ENCODE measurements at places on chromosomes 2 and 18.
A peak's percentile ranks its signal among the peaks of the same experiment; 100 is the strongest.

DNA sequence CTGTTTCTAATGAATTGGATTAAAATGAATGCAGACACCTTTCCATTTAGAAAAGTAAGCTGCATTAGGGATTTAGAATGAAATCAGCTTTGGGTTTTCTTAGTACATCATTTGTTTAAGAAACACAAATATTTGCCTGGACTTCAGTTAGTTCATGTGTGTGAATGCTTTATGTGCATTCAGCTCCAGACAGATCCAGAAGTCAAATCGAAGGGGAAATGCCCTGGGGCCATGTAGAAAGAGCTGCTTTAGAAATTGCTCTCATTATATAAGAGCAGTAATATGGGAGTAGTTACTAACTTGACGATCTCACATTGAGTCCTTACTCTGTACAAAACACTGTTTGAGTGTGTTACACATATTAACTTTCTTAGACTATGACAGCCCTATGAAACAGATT lies 88.0 kb upstream of the TTC39C start:
- DNase-seq = no peak

- DNase-seq = peak; percentile 95
Observed at GRCh38 chr18:28176948-28177827, at the start of gene CDH2. Gene CDH2 (minus strand): TSS chr18:28177130. CDS start chr18:28177022, 108 bp downstream.

- DNase-seq = no peak
Observed at GRCh38 chr2:241553981-241554380, 4.6 kb upstream of the BOK start.

- no peak for DNase-seq
Observed at GRCh38 chr2:18544171-18544570, 16.3 kb downstream of the RDH14 start.

- DNase-seq = peak; percentile 50
Observed at GRCh38 chr2:97712693-97713295, 582 bp upstream of the ZAP70 start.

GRCh38 chr18:71442731-71443141 lies 1101.4 kb downstream of the CBLN2 start:
- DNase-seq = no peak

DNA sequence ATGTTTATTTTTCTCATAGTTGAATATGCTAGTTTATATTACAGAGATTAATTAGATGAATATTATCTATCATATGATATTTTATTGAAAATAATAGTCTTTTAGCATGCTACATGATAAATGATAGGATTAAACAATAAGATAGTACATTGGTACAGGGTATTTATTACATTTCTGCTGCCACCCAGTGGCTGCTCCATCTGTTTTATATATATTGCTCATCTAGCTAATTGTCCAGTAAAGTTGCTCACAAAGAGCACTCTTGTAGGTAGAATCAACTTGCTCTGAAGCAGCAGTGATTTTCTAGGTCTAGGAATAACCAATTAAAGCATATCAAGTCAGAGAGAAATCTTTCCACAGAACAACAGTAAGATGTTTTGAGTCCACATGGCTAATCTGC lies 183.3 kb downstream of the ASXL3 start:
- DNase-seq = no peak

DNA sequence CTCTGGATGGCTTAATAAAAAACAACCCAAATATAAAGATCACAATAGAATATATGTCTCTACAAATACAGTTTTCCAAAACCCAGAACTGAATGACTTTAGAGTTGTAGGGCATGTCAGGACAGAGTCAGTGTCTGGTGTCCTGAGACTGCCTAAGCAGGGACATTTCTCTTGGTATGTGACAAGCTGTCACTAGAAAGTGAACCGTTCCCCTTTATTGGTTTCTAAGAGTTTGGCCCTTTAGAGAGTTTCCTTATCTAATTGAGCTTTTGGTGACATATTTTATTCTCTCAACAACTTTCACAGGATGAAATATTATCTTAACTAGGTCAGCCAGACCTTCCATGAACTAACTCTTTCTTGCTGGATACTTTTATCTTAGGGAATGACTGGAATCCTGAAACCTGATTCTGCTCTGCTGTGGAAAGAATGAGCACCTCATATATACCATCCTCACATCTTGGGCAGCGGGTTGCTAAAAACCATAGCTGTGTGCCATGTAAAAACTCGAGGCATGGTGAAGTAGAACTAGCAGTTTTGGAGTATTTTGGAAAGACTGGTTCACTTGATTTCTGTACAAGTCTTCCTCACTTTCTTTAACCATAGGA lies 54.8 kb downstream of the CAVIN2 start:
- DNase-seq = no peak

GRCh38 chr2:240876475-240877251 lies 8.0 kb downstream of the AGXT start:
- DNase-seq = no peak

- no peak for DNase-seq
Observed at GRCh38 chr2:120599656-120600055, 136.0 kb upstream of the GLI2 start.

- DNase-seq = peak; percentile 57
Observed at GRCh38 chr2:25105336-25106085, 62.9 kb downstream of the POMC start.

DNA sequence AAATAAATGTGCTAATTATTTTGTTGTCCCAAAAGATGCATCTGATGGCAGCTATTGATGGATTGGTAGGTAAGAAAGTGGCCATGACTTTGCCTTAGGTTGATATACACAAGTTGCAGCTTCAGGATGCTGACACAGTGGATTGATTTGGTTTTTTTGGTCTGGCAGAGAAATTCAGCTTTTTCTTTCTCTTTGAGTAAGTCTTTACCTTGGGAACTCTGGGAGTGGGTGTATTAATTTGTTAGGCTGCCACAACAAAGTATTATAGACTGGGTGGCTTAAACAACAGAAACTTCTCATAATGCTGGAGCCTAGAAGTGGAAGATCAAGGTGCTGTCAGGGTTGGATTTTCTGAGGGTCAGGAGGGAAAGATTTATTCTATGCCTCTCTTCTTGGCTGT lies 19.8 kb upstream of the ICOS start:
- no peak for DNase-seq

DNA sequence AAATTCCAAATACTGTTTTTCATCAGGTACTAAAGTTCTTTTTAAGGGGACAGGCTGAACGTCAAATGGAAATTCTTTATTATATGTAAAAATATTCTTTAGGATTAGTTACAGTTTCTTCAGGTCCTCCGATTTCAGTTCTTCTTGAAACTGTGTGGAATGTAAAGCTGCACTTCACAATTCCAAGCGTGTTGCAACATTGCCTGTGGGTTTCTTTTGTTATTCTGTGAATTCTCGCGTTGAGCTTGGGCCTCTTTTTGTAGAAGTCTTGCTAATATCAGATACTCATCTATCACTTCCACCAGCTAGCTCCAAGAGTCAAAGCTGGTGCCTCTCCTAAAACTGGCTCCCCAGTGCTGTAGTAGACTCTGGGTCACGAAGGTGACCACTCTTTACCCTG lies 642.6 kb downstream of the METTL4 start:
- DNase-seq = no peak

DNA sequence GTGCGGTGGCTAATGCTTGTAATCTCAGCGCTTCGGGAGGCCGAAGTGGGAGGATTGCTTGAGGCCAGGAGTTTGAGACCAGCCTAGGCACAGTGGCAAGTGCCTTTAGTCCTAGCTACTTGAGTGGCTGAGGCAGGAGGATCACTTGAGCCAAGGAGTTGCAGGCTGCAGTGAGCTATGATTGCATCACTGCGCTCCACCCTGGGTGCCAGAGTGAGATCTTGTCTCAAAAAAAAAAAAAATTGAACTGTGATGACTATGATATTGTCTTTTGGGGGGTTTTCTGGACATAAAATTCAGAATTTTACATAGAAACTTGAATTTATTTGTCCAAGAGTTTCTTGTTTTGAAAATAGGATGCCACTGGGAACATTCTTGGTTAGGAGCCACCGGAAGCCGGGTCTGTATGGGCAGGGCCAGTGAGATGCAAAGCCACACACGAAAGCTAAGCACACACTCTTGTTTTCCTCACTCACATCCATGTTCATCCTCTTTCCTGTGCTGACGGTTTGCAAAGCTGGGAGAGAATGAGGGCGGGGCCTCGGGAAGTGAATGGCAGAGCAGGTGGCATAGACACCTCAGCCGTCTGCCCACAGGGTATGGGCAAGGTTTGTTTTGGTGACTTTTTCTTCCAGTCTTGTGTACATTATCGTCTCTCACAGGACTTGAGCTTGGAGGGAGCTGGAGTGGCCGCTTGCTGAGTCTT lies 12.6 kb downstream of the AGAP1 start:
- DNase-seq = peak; percentile 44

GRCh38 chr18:73688851-73689711 lies 458.6 kb downstream of the FBXO15 start:
- peak; percentile 57 for DNase-seq

DNA sequence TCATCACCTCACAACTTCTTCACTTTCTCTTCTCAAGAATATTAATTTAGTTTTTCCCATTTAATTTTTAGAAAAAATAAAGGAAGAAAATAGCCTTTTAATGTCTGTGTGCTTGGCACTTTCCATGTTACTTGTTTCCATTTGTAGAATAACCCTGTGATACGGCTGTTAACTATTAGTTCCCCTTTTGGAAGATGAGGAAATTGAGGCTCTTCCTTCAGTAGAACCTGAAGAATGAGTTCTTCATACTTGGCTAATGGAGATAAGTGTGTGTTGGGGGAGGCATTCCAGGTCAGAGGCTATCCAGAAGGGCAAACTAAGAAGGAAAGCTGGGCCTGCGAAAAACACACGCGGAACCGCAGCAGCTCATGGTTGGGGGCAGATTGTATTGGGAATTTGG lies 38.3 kb downstream of the ZNF532 start:
- peak; percentile 17 for DNase-seq

DNA sequence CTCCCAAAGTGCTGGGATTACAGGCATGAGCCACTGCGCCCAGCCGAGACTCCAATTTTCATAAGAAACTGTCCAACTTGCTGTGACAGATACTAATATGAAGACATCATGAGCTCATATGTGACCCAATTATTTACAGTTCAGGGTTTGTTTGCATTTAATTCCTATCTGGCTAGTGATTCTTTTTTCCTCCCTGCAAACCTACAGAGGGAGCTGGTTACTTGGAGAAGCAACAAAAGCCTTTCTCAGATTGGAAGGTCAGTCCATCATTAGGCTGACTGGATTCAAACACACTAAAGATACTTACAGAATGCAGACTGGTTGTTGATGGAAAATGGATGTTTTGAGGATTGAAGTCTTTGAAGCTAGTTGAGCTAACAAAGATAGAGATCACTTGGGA lies 176.4 kb downstream of the ANKRD44 start:
- no peak for DNase-seq

DNA sequence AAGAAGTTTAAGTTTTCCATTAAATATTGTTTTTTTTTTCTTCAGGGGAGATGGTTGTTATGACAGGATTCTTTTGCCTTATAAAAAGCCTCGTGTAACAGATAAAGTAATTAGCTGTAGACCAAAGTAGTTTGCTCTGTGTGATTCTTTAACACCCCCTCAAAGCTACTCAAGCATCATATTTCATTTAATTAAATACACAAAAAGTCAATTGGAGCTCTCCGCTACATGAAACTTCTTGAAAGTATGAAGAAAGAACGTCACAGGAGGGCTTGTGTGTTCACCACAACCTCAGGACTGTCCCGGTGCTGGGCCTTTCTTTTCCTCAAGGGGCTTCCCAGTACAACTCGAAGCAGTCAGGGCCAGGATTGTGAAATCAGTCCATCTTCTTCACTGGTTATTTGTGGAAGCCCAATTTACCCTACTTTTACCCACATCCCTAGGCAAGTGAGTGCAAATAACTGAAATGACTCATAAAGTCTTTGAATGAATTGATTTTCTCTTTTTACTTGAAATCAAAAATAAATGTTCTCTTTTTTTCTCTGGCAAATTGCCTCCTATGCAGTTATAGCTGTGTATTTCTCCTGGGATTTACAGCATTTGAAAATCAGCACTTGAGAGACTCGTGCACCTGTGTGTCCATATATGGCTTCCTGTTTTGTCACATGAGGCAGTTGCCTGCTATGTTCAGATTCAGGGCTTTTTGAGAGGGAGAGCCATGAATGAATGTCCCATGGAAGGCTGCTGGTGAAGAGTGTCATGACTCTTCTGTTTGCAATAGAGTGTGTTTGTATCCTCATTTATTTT lies 48.6 kb downstream of the LINC00305 start:
- no peak for DNase-seq

- DNase-seq = no peak
Observed at GRCh38 chr18:37598966-37599896, 33.6 kb upstream of the CELF4 start.

DNA sequence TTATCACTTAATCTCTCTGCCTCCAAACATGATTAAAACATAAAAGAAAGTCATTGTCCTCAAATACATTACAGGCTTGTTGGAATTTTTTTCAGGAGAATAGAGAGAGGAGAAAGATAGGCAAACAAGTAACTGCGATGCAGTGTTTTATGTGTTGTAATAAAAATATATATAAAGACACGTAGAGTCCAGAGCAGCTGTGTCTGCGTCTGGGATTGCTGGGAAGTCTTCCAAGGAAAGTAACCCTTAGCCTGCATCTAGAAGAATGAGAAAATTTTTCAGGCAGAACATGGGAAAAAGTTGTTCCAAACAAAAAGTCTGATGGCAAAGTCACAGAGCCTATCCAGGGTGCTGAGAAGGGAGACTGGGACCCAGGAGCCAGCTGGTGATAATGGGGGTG lies 91.8 kb upstream of the ST6GAL2 start:
- DNase-seq = no peak

DNA sequence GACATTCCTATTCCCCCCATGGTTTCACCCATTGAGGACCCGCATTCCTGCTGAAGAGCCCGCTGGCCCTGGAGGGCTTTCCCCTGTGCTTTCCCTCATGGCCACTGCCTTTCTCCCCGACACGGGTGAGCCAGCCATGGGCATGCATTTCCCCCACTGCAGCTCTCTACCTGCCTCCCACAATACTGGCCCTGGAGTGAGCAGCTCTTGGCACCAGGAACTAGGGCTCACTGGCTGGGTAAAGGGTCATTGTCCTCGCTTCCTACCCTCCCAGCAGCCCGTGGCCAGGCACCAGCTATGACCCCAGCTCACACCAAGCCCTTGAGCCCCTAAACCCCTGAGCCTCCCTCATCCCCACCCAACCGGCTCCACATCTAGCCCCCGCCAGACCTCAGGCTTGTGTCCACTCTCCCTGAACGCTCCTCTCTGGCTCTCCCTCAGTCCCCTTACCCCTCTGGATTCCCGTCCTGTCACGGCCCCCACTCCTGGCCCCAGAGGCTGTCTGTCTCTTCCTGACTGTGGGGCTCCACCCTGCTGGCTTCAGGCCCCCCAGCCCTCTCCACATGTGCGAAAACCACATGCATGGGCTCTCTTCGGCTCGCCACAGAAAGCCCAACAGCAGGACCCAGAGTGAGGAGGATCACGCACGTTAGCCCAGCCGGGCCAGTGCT lies 199.8 kb downstream of the ZFP36L2 start:
- no peak for DNase-seq

Data from endodermal cell (in vitro differentiated cells).